ENCODE measurements at places on chromosomes 5 and 9.

DNA sequence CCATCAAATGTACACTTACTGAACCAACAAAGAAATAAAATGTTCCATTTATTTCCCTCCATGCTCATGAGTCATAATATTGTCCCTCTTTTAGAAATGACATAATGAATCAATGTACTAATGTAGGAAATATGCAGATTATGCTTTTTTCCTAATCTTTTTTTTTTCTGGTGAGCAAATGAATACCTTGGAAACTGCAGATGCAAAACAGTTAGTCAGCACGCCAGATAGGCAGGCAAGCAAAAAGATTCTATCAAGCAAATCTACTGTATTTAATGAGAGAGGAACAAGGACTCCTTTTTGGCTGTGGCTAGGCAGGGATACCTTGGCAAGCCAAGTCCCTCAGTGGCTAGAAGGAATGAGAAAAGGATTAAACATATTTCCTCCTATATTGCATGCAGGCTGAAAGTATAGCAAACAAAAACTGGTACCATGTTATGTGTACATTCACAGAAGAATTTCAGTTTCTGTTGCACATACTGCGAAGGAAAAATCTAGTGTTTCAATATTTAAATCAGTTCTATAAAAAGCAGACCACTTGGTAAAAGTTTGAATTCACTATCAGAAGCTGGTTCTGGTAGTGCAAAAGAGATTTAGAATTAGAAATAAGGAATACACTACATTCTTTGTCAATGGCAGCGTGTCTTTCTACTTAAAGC is 605.4 kb downstream of the TLE1 start:
- no peak for DNase-seq

DNA sequence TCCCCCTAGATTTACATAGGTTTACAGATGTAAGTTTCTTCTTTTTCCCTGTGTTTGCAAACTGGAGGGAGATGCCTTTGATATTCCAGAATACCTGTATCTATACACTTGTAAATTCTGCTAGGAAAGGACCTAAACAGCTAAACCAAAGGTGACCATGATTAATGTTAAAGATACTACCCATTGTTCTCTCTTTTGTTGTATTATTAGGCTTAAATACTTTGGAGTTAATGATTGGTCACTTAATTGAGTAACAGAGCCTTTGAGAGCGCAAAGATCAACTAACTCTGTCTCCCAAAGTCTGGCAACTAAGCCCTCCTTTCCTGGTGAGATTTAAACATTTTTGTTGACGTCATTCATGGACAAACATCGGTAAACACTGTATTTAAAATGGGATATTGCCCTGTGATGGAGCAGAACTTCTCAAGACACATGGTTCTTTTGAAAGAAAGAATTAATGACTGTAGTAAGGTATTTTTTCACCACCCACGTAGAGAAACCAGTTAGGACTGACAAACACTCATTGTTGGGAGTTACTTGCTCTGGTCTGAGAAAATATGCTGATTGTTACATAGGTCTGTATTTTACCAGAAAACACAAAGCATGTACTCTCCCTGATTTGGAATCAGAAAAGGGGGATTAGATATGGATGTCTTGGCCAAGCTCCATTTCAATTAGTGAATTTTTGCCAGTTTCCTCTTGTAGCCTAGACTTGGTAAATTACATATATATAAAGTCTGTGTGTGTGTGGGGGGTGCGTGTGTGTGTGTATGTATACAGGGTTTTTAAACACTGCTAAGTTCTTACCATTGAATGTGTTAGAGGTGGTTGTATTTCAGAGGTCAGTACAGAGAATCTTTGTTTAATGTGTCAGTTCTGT is 4.6 kb downstream of the VCAN start:
- DNase-seq: no peak

- DNase-seq: no peak
Observed at GRCh38 chr9:78811622-78812276, 514.8 kb downstream of the PSAT1 start.

- DNase-seq: no peak
Observed at GRCh38 chr9:2209400-2209799, 194.3 kb downstream of the SMARCA2 start.

- no peak for DNase-seq
Observed at GRCh38 chr9:79224672-79225433, 346.9 kb upstream of the TLE4 start.

Data from activated CD4-positive, alpha-beta T cell treated with anti-CD3 and anti-CD28 coated beads, Interleukin-10, Interleukin-2, amounts not matched to agents 100 ng/mL and 50 ng/mL, durations not matched to agents 16 hours and 8 hours (primary cell).